Left cardiac atrium (tissue), 4 donors: ENCODE measurements at places on chromosomes 11 and 22. TPM values are rescaled to one million over a fixed set of nuclear protein-coding genes. Genes with fewer than 3 reads are reported as not detected.

Gene TTLL12
- 9.3 TPM for total RNA-seq

Gene OR10A5
- not detected for total RNA-seq

GRCh38 chr11:91795139-91795887, 429.3 kb upstream of the FAT3 start:
- DNase-seq = no peak

DNA sequence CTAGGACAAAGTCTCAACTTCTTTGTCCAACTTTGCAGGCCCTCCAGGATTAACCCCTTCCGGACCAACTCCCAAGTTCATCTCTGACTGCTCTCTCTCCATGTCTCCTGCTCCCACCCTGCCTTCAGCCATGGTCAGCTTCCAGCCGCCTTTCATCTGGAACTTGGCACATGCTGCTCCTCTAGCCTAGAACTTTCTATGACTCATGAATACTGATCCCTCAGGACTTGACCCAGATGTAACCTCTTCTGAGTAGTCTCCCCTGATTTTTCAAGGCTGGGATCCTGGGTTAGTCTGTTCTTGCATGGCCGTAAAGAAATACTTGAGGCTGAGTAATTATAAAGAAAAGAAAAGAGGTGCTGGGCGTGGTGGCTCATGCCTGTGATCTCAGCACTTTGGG, 5.2 kb upstream of the SLC15A3 start:
- DNase-seq = no peak

Gene LIN7C
- total RNA-seq = 15.4 TPM
